ENCODE measurements at places on chromosomes 6 and 20.

DNA sequence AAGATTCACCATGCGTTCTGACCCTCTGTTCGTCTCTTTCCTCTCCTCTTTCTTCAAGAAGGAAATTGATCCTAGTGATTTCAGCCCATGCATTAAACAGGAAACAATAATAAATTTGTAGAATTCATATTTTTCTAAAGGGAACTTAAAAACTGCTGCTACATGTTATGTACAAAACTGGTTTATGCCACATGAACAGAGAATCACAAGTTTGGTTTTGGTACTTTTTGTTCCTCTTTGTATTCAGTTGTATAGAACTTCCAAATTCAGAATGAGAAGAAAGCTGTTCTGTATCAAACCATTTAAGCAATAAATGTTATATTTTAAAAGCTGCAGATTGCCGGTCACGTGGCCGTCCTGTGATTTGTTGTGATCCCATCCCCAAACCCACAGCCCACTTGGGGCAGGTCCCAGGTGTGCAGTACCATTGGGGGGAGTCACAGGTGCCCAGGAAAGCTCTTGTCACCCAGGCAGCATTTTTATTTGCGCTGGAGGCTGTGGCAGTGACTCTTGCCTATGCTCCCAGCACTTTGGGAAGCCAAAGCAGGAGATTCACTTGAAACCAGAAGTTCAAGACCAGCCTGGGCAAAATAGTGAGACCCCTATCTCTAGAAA, 61.2 kb downstream of the SSR1 start:
- no peak for DNase-seq

GRCh38 chr6:64679416-64679815, 1027.6 kb downstream of the EYS start:
- DNase-seq, result no peak

GRCh38 chr20:18541741-18542140, 25.5 kb upstream of the SMIM26 start:
- DNase-seq, result no peak

- DNase-seq, result no peak
These were observed 525.6 kb downstream of the EPHA7 start for GRCh38 chr6:92893741-92894140.

DNA sequence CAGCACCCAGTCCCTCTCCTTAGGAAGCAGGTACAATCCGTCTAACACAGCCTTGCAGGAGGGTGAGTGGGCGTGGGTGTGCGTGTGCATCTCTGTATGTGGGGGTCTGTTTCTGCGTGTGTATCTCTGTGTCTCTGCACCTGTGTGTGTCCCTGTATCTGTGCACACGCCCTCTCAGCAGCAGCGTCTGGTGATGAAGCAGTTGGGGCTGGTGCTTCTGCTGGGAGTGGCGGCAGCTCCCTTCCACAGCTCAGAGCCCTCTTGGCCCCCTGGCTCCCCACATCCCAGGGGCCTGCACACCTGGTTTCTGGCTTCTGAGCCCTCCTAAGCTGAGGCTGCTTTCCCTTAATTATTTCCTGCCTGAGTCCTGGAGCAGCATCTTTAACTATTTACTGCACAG, 49.5 kb upstream of the CCDC167 start:
- DNase-seq, result no peak
